ENCODE measurements at places on chromosomes 12 and 14. TPM values are rescaled to one million over a fixed set of nuclear protein-coding genes. Genes with fewer than 3 reads are reported as not detected.

DNA sequence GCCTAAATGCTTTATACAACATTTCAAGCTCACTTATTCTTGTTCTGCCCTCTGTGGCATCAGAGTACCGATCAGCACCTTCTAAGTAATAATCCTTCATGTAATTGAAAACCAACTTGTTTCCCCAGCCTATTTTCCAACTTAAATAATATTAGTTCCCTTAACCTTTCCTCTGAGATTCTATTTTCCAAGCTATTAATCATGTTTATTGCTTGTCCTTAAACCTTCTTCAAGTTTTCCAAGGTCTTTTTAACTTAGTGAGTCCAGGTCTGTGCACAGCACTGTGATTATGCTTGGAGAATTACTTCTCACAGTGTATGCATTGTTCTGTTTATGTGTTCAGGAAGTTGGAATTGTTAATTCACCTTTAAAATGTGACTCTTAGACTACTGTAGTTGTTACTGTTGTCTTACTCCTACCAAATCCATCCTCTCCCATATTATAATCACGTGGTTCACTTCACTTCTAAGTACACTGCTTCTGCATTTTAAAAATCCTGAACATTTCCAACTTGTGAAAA lies 1039.3 kb upstream of the FOXG1 start:
- DNase-seq, result no peak

DNA sequence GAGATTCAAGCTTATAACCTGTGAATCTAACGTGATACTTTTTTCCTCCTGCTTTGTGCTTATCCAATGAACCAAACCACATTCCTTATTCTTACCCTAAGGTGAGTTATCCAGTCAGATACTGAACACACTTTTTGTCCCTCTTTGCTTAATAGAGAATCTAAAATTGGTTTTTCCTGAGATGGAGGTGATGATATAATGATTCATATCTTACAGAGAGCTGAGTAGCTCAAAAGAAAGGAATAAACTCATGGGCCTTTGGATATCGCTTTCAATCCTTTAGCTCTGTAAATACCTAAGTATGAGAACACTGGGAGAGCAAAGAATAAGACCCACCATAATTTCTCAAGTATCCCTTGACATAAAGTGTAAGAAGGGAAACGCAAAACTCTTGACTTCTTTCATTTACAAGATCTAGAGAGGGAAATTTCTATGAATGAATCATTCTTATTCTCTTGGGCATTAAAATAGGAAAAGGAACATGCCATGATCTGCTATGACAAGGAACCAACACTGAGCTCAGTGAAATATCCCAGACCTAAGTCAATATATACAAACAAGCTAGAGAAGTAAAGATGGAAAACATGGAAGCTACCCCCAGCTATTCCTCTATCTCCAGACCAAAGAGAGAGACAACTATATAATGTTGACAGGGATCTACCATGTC lies 81.8 kb upstream of the STAC3 start:
- DNase-seq, result no peak

GRCh38 chr12:126936181-126936851 lies 1330.7 kb upstream of the TMEM132C start:
- peak; percentile 37 for DNase-seq

GRCh38 chr12:53232646-53233461 lies 845 bp upstream of the RARG start:
- peak; percentile 86 for DNase-seq

DNA sequence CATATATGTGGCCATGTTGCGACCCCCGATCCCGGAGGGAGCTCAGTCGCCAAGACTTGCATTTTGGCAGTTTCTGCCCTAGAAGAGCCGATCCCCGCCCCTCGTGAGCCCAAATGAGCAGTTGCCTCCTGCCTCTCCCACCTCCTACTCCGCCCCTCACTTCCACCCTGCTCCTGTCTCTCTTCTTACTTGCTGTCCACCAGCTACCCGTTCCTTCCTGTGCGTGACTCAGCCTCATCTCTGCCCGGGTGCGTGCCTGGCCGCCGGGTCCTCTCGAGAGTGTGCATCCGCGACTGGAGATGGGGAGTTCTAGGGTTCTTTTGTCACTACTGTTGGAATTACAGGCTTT lies 585 bp downstream of the GPATCH2L start:
- DNase-seq, result peak; percentile 66

DNA sequence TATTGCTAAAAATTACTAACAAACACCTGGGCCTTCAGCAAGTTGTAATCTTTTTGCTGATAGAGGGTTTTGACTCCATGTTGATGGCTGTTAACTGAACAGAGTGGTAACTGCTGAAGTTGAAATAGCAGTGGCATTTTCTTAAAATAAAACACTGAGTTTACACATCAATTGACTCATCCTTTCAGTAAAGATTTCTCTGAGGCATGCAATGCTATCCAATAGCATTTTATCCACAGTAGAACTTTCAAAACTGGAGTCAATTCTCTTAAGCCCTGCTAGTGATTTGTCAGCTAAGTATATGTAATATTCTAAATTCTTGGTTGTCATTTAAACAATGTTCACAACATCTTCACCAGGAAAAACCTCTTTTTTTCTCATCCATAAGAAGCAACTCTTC lies 59.5 kb downstream of the CMAS start:
- DNase-seq, result no peak

- DNase-seq, result peak; percentile 36
Measured at GRCh38 chr12:89707703-89708564, 704 bp downstream of the ATP2B1 start.

DNA sequence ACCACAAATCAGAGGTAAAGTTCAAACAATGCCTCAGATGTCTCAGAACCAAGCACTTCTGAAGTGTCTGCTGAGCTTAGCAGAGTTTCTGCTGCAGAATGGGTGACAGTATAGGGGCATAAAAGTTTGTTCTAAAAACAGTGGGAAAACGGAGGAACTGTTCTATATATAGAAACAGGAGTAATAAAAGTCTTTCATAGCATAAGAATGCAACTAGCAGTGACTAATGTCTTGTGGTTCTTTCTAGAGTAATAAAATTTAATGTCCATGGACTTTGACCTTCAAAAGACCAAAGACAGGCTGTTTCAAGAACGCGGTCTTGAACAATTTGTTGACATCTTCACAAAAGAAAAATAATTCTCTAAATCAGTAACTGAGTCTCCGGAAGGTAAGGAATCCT lies 107.5 kb upstream of the FAR2 start:
- no peak for DNase-seq

- no peak for DNase-seq
Measured at GRCh38 chr14:32625211-32625610, 296.1 kb downstream of the AKAP6 start.

GRCh38 chr12:12086973-12087692 lies 16.4 kb downstream of the BCL2L14 start:
- DNase-seq, result no peak

DNA sequence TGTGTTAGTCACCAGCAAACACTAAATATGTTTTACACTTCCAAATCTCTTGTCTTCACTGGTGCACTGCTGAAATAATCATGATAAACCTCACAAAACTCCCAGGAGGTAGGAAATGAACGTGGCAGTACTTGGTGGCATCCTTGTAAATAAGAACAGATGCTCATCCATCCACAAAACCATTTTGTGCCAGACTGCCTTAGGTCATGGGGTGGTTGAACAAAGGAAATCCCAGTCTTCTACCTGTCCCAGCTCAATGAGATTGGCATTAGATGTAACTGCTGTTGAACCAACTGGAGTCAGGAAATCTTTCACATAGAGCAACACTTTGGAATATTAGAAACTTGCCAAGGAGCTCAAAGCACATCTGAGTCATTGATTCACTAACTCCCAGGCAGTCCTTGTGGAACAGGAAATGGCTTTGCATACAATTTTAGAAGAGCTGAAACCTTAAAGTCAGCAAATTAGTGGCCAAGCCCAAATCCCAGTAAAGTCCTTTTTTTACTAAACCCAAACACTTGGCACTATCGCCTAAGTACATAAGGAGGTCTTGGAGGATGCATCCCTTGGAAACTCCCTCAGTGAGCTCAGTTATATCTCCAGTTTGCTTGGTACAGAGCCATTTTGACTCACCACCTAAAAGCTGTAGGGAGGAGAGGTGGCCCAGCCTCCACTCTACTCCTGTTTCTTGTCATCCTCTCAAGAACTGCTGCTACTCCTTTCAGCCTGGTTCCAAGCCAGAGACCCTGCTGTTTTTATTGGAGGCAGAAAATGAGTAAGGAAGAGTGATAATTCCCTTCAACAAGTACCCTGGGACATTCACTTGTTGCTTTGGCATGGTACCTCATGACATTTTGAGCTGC lies 208.0 kb downstream of the NOVA1 start:
- no peak for DNase-seq

GRCh38 chr14:47186486-47186885 lies 488.9 kb downstream of the MDGA2 start:
- DNase-seq, result no peak

- no peak for DNase-seq
Measured at GRCh38 chr12:77167801-77168200, 102.4 kb upstream of the E2F7 start.

- no peak for DNase-seq
Measured at GRCh38 chr14:24335461-24336171, 745 bp upstream of the ADCY4 start.

GRCh38 chr12:77782034-77782433 lies 48.7 kb upstream of the NAV3 start:
- DNase-seq, result no peak

DNA sequence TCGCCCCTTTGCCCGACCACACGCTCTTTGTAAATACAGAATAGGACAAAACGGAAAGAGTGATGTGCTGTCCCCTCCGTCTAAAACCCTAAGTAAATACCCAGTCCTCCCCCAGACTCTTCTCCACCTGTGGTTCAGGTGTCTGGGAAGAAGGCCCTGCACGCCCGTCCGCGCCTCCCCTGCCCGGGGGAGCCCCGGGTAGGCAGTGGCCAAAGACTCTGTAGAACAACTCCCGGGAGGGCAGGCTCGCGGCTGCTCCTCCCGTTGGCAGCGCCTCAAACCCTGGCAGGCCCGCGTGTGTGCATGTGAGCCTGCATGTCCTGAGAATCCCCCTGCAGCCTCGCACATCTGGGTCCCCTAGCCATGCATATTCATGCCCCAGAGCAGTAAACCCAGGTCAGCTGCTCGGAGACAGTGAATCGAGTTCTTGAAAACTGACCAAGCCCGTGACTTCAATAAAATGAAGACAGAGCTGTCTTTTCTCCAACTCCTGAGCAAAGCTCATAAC lies 165.8 kb downstream of the MON2 start:
- peak; percentile 43 for DNase-seq

DNA sequence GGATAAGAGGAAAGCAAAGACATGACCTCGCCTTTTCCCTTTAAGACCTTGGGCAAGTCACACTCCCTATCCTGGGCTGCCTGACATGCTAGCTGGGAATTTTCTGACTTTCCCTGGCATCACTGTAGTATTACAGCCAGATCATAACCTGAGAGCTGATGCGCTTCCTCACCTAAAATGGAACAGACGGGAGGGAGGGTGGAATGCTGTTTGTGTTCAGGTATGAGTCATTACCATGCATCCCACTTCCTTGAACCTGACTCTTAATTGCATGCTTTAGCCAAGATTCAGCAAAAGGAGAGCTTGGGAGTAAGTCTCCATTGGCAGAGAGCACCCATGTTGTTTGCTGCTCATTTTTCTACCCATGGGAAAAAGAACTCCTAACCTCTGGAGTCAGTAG lies 156.5 kb downstream of the KCNK10 start:
- no peak for DNase-seq

DNA sequence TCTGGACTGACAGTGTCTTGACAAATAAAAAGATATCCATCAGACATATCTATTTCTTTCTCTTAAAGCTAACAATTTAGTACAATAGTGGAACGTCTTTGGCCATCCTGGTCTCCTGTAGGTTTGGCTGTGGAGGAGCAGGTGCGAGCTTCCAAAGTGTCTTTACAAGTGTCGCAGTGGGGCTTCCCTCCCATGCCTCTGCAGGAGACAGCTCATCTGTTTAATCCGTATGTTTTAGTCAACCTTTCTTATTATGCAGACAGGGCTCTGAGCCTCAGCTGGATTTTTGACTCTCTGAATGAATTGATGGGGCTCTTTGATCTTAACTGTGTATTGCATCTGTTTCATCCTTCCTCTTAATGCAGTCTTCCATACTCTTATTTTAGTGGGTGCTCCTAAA lies 57.5 kb downstream of the RMST start:
- DNase-seq, result no peak

GRCh38 chr12:130083734-130084133 lies 78.5 kb upstream of the FZD10 start:
- no peak for DNase-seq

DNA sequence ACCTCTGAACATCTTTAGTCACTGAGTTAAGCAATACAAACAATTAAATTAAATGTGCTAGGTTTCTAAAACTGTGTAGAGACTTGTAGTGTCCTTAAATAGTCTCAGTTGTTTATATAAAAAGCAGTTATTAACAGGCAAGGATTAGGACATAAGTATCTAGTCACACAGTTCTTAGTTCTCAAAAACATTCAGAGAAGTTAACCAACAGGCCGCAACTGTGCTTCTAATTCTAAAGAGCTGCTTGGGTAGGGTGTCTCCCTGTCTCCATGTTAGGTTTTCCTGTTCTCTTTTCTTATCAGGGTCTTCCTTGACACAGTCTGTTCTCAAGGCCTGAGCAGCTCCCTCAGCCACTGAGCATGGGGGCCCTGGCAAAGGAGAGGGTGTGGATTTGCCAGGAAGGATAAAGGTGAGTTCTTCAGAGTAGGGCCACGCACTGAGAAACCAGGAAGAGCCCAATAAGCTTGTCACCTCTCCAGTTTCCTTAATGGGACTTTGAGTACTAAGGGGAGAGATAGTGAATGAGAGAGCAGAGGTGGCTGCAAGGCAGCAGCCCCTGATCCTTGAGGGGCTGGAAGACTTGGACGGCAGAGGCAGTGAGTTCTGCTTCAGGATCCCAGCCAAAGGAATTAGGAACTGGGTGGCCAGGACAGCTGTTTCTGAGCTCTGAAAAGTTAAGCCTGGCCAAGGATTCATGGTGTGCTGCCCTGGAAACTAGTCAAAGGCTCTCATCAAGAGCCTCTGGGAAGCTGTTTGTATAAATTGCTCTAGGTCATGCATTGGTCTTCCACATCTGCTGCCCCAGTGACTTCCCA lies 177.3 kb downstream of the MYRFL start:
- DNase-seq, result no peak

DNA sequence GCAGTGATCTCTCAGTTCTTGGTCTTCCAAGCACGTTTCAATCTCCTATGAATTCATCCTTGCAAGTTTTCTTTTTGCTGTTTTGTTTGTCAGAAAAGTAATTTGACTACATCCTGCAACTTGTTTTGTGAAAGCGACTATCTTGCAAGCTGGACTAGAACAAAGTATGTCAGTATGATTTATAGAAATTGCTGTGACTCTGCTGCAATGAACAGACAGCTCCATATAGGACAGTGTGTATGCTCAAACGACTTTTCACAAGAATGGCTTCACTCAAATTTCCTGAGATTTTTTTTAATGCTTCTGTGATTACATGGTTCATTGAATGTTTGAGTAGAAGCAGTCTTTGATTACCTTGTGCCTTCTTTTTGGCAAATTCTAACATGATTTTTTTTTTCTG lies 123.5 kb upstream of the TRHDE start:
- DNase-seq, result no peak

- DNase-seq, result no peak
Measured at GRCh38 chr12:46958599-46959290, 120.7 kb upstream of the PCED1B start.

HSPA2 gene
- 52.7 TPM for total RNA-seq

NOVA1 gene
- 1.4 TPM for total RNA-seq

SERPINA5 gene
- 0.75 TPM for total RNA-seq

NTS gene
- 0.31 TPM for total RNA-seq

LRIG3 gene
- total RNA-seq, result 83.4 TPM

STON2 gene
- 13.2 TPM for total RNA-seq

TMEM233 gene
- 0.52 TPM for total RNA-seq

GALNT8 gene
- 24.5 TPM for total RNA-seq

KCNMB4 gene
- total RNA-seq, result 1.5 TPM

KRT79 gene
- not detected for total RNA-seq

FOXG1 gene
- total RNA-seq, result not detected

WNT5B gene
- 4.5 TPM for total RNA-seq

SP7 gene
- not detected for total RNA-seq

All from left colon (tissue), 2 donors.